Right atrium auricular region (tissue), 2 donors: ENCODE measurements at places on chromosomes 5 and 9.

- H3K27me3 ChIP-seq, result no peaks in the 10 kb centered on the region
- H3K27ac ChIP-seq, result no peak overlapping the region
- H3K36me3 ChIP-seq, result peaks cover 1% of the 10 kb centered on the region
- no peak for DNase-seq
- H3K4me3 ChIP-seq, result no peak overlapping the region
Measured at GRCh38 chr9:128838338-128838737, 8.7 kb upstream of the SPOUT1 start.

DNA sequence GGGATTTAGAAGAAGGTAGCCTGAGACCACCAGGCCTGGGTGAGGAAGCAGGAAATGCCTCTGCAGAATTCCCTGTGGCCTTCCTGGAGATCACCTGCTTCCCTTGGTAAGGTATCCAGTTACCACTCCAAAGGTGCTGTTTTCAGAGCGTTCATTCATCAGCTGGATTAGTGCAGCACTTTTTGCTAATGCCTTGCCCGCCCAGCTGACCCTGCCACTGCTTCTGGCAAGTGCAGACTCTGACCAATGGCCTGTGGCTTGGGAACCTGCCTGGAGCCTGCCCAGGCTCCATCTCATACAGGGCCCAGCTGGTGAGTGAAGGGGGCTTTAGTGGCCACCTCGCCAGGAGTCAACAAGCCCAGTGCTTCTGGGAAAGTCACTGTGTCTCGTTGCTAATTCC lies 48.6 kb downstream of the FOXI1 start:
- no peaks in the 10 kb centered on the region for H3K27me3 ChIP-seq
- DNase-seq, result no peak
- H3K27ac ChIP-seq, result no peak overlapping the region
- no peak overlapping the region for H3K4me3 ChIP-seq

- DNase-seq, result no peak
- H3K36me3 ChIP-seq, result no peaks in the 10 kb centered on the region
- H3K27me3 ChIP-seq, result no peaks in the 10 kb centered on the region
- H3K4me1 ChIP-seq, result no peaks in the 10 kb centered on the region
- H3K4me3 ChIP-seq, result no peak overlapping the region
- H3K27ac ChIP-seq, result no peak overlapping the region
Measured at GRCh38 chr5:24161559-24161958, 483.2 kb downstream of the CDH10 start.

GRCh38 chr5:78647838-78648358 lies 674 bp downstream of the LHFPL2 start:
- no peak for DNase-seq
- H3K4me3 ChIP-seq, result peak overlapping the region; percentile 84
- peak overlapping the region; percentile 95 for H3K27ac ChIP-seq
- no peaks in the 10 kb centered on the region for H3K27me3 ChIP-seq
- H3K36me3 ChIP-seq, result no peaks in the 10 kb centered on the region
- no peaks in the 10 kb centered on the region for H3K4me1 ChIP-seq

GRCh38 chr9:106961623-106962022 lies 98.7 kb downstream of the ZNF462 start:
- H3K4me1 ChIP-seq, result no peaks in the 10 kb centered on the region
- H3K27ac ChIP-seq, result peak overlapping the region; percentile 44
- no peak overlapping the region for H3K4me3 ChIP-seq
- H3K36me3 ChIP-seq, result no peaks in the 10 kb centered on the region

DNA sequence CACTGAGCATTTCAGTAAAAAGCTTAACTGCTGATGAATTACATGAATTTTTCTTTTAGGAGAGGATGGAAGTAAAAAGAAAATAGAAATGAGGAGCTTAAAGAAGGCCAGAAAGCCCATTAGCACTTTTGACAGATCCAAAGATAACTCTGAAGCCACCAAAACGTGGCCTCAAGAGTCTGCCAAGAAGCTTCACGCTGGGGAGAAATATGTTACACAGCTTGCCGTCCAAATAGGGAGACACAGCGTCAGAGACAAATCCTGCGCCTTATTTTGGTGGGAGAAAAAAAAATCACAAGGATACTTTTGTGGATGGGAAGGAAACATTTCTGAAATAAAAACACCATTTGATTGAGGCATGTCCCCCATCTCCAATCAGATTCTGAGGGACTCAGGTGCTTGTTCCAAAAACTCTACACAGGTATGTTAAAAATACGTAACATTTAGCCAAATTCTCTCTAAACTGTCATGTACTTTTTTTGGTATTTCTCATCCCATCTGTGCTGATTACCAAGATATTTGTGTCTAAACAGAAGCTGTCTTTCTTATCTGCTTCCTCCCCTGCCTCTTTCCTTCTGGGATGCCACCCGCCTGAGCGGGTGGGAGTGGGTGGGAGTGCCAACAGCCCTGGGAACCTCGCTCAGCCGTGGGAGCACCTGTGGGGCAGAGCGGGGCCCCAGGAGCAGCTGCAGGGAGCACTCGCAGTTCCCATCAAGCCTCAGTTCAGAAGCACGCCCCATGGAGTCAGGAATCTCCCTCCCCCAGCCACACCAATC lies 275.5 kb downstream of the DENND1A start:
- H3K27ac ChIP-seq, result no peak overlapping the region
- H3K4me3 ChIP-seq, result no peak overlapping the region
- H3K36me3 ChIP-seq, result no peaks in the 10 kb centered on the region
- DNase-seq, result no peak
- H3K4me1 ChIP-seq, result no peaks in the 10 kb centered on the region
- no peaks in the 10 kb centered on the region for H3K27me3 ChIP-seq

GRCh38 chr9:71937070-71937625 lies 25.7 kb downstream of the C9orf85 start:
- DNase-seq, result no peak
- no peaks in the 10 kb centered on the region for H3K4me1 ChIP-seq

GRCh38 chr9:127780126-127780885 lies 1.8 kb upstream of the SH2D3C start:
- no peaks in the 10 kb centered on the region for H3K27me3 ChIP-seq
- no peak overlapping the region for H3K4me3 ChIP-seq

- H3K36me3 ChIP-seq, result no peaks in the 10 kb centered on the region
- no peak overlapping the region for H3K27ac ChIP-seq
- no peaks in the 10 kb centered on the region for H3K4me1 ChIP-seq
- DNase-seq, result no peak
- H3K27me3 ChIP-seq, result no peaks in the 10 kb centered on the region
Measured at GRCh38 chr5:131228646-131229045, 35.2 kb upstream of the CDC42SE2 start.

GRCh38 chr9:129779560-129780190 lies 23.3 kb upstream of the TOR1B start:
- H3K27me3 ChIP-seq, result no peaks in the 10 kb centered on the region
- no peaks in the 10 kb centered on the region for H3K36me3 ChIP-seq
- DNase-seq, result no peak
- no peak overlapping the region for H3K27ac ChIP-seq
- H3K4me3 ChIP-seq, result no peak overlapping the region

DNA sequence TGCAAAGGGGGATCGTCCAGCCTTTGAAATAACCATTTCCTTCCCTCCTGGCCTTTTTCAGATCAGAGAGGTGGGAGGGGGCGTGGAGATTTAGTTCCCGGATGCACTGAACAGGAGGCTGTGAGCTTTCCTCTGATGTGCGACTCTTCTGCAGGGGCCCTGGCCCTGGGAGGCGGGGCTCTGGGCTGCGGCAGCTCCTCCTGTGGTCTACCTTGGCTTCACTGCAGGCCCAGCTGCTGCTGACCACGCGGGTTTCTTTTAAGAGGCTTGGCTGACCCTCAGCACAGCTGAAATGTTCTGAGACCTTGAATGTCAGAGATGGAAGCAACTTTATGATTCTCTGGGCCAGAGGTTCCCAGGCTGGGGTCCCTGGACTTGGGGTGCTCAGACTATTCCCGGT lies 27.0 kb upstream of the COL15A1 start:
- no peaks in the 10 kb centered on the region for H3K36me3 ChIP-seq
- peak overlapping the region; percentile 58 for H3K27ac ChIP-seq
- H3K27me3 ChIP-seq, result no peaks in the 10 kb centered on the region
- no peak overlapping the region for H3K4me3 ChIP-seq
- H3K4me1 ChIP-seq, result no peaks in the 10 kb centered on the region

DNA sequence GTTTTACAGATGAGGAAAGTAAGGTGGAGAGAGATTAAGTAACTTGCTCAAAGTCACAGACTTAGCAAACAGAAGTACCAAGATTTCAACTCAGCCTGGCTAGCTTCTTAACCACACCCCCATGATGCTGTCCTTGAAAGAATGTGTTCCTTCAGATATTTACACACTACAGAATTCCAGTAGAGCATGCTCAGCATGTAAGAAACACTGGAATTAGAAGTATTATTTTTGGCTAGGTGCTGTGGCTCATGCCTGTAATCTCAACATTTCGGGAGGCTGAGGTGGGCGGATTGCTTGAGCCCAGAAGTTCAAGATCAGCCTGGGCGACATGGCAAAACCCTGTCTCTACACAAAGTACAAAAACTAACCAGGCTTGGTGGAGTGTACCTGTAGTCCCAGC lies 142.4 kb downstream of the EDIL3 start:
- H3K4me3 ChIP-seq, result no peak overlapping the region
- no peaks in the 10 kb centered on the region for H3K36me3 ChIP-seq
- H3K27me3 ChIP-seq, result no peaks in the 10 kb centered on the region

DNA sequence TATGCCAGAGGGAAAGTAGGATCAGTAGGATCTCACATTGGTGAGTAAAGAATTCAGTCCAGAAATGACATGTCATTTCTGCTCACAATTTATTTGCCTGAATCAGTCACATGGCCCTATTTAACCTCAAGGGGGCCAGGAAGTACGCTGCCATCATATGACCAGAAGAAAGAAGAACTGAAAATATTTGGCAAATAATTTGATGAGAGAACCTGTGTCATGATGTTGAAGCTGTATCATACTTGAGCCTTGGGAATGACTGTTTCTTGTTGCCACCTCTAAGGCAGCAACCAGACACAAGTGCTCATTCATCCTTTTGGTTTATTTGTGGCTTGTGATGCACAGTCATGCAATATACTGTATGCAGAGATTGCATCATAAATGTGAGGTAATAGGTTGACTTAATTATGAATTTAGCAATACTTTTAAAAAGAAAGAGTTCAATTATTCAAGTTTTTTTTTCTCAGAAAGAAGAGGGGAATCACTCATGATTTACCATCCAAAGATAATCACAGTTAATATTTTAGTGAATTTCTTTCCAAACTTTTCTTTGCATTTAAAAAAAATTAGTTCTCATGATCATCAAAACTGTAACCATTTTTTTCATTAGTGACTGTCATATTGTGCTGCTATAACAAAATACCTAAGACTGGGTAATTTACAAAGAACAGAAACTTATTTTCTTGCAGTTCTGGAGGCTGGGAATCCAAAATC lies 8.2 kb upstream of the ZFYVE16 start:
- H3K4me3 ChIP-seq, result no peak overlapping the region
- H3K27me3 ChIP-seq, result no peaks in the 10 kb centered on the region
- DNase-seq, result no peak
- no peaks in the 10 kb centered on the region for H3K36me3 ChIP-seq

DNA sequence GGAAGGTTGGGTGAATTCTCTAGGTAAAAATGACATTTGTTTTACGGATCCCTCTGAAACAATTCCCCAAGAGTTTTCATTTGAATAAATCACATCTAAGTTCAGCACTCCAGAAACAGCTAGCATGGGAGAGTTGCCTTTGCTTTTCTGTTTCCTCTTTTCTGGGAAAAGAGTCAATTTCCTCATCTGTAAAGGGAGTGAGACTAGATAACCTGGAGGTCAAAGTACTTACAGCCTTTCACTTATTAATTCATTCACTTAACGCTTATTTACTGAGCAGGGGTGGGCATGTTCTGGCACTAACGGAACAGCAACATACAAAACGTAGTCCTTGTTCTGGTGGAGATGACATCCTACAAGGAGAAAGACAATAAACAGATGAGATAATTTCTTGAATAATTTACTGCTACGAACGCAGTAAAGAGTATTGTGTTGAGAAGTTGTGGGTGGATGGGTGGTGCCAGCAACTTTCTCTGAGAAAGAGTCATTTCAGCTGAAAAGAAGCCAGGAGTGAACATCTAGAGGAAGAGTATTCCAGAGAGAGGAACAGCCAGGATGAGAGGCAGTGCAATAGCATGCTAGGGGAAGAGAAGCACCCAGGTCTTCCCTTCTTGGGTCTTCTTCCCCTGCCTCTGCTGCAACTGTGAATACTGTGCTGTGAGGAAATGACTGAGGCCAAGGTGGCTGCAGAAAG lies 335.6 kb downstream of the ZSWIM6 start:
- no peak overlapping the region for H3K27ac ChIP-seq
- H3K27me3 ChIP-seq, result no peaks in the 10 kb centered on the region
- H3K4me1 ChIP-seq, result no peaks in the 10 kb centered on the region
- no peak for DNase-seq
- H3K36me3 ChIP-seq, result no peaks in the 10 kb centered on the region
- H3K4me3 ChIP-seq, result no peak overlapping the region

GRCh38 chr9:13163287-13163686 lies 116.2 kb downstream of the MPDZ start:
- peaks cover 18% of the 10 kb centered on the region for H3K36me3 ChIP-seq
- H3K4me1 ChIP-seq, result no peaks in the 10 kb centered on the region
- H3K27ac ChIP-seq, result no peak overlapping the region
- H3K4me3 ChIP-seq, result no peak overlapping the region
- no peaks in the 10 kb centered on the region for H3K27me3 ChIP-seq

DNA sequence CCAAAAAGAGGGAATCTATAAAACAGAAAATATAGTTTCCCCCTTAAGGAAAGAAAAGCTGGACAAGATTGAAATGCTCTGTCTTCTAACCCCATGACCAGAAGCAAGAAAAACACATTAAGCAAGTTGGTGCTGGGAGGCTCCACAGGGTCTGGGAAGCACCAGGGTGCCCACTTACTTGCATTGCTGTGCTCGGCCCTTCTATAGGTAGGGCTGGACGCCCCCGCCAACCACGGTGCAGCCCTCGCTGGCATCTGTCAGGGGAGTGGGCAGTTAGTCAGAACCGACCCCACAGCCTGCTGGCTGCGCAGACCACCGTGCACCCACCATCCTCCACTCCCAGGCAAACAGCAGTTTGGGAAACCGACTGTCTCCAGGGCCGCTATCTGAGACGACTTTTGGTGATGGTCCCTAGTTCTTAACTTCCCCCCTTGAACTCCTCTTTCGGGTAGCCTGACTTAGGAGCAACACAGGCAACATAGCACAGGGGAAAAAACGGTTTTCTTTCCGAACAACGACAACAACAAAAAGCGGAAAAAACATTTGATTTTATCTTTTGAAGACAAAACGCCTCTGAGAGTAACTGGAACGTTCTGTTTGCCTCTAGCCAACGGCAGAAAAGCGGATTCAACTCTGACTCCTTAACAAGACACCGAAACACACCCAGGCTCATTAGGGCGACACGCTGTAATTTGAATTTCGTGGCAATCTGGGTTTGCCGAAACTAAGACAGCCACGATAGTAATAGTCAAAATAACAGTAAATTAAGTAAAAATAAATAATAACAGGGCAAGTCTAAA lies 3.9 kb downstream of the IRX2 start:
- peak; percentile 44 for DNase-seq
- no peak overlapping the region for H3K27ac ChIP-seq
- H3K4me1 ChIP-seq, result peaks cover 35% of the 10 kb centered on the region
- peaks cover 53% of the 10 kb centered on the region for H3K27me3 ChIP-seq
- no peaks in the 10 kb centered on the region for H3K36me3 ChIP-seq

- no peaks in the 10 kb centered on the region for H3K4me1 ChIP-seq
- no peak for DNase-seq
- H3K27ac ChIP-seq, result no peak overlapping the region
- no peaks in the 10 kb centered on the region for H3K36me3 ChIP-seq
- no peaks in the 10 kb centered on the region for H3K27me3 ChIP-seq
- H3K4me3 ChIP-seq, result no peak overlapping the region
Measured at GRCh38 chr9:14561929-14562405, 131.3 kb downstream of the ZDHHC21 start.

GRCh38 chr9:82334286-82334685 lies 345.7 kb downstream of the SPATA31D1 start:
- DNase-seq, result no peak
- no peaks in the 10 kb centered on the region for H3K4me1 ChIP-seq
- no peaks in the 10 kb centered on the region for H3K36me3 ChIP-seq
- no peak overlapping the region for H3K27ac ChIP-seq
